ENCODE measurements at places on chromosomes 2 and 18. TPM values are rescaled to one million over a fixed set of nuclear protein-coding genes. Genes with fewer than 3 reads are reported as not detected.

The OR6B2 gene
- total RNA-seq: not detected

The SEPTIN2 gene
- 293 TPM for total RNA-seq

The LYG2 gene
- not detected for total RNA-seq

The IAH1 gene
- total RNA-seq: 53.1 TPM

The SYT4 gene
- total RNA-seq: not detected

The DPYSL5 gene
- not detected for total RNA-seq

The SAG gene
- not detected for total RNA-seq

The TMEFF2 gene
- total RNA-seq: not detected

The MLPH gene
- total RNA-seq: 2.8 TPM

The PRSS56 gene
- total RNA-seq: not detected

The SCYGR1 gene
- total RNA-seq: not detected

- DNase-seq: no peak
Observed at GRCh38 chr2:17576802-17577201, 36.3 kb downstream of the VSNL1 start.

- DNase-seq: no peak
Observed at GRCh38 chr2:42114091-42114490, 55.1 kb upstream of the EML4 start.

- DNase-seq: peak; percentile 83
Observed at GRCh38 chr18:22844190-22844589, 88.9 kb upstream of the RBBP8 start.

GRCh38 chr2:226902041-226902966 is 66.5 kb downstream of the RHBDD1 start:
- DNase-seq: no peak

DNA sequence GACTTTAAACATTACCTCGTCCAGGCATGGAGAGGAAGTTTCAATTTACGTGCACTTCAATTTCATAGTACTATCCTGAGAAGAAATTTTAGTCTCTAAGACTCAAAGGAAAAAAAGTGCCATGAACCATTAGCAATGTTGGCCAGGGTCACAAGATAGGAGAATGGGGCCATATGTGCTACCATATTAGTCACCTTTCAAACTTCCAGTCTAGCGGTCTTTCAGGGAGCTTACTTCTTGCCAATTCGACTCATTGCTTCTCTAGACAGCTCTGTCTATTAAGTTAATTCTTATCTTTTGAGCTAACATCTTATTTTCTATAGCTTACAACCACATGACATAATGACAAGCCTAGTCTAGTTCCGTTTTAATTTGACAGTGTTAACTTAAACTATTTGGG is 129.1 kb downstream of the ANKRD44 start:
- no peak for DNase-seq

DNA sequence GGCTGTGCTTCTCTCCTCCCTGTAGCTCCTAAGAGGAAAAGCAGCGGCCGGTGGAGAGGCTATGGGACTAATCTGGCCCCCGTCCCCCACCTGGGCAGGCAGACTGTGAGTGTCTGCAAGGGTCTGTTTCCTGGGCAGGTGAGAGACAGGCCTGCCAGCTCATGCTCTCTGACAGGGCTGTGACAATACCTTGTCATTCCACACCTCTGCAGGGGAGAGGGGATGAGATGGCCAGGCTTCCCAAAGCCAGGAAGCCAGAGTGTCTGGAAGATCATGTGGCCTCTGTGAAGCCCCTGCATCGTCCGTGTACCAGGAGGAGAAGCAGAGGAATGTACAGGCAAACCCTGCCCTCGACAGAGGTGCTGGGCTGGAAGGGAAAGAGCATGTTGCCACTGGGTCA is 142.5 kb upstream of the GATA6 start:
- DNase-seq: no peak

DNA sequence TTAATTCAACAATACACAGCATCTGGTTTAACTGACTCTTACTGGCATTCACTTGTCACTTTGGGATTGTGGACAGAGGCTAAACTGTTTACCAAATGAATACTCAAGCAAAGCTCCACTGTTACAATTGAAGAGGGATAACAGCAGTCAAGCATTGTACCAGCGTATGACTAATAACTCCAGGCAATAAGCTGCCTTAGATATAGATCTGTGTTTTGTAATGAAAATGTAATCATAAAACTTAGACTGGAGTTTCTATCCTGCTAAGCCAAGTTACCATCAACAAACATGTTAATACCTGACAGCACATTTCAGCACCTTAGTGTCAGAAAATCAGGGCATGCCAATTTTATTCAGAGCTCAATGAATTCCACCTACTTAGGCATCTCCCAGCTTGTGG is 889.5 kb downstream of the EPHA4 start:
- DNase-seq: peak; percentile 87

DNA sequence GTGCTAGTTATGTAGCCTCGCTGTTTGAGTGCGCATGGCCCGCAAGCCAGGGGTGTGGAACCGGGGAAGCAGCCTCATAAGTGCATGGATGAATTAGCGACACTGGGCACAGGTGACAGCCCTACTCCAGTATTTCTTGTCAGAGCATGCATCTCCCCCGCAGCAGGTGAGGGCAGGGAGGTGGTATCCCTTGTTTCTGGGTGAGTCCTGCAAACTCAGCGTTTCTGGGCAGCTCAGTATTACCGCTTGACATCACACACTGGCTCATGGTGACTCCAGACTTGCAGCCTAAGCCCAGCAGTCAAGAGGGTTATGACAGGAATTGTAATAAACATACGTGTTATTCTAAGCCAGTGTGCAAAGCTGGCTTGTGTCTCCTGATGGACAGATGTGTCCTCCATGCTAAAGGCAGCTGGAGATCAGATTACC is 2.5 kb downstream of the CABLES1 start:
- DNase-seq: no peak

- no peak for DNase-seq
Observed at GRCh38 chr18:1244397-1245122, 339.9 kb downstream of the ADCYAP1 start.

GRCh38 chr2:63587814-63588384 is 378 bp downstream of the WDPCP start:
- peak; percentile 18 for DNase-seq

- DNase-seq: no peak
Observed at GRCh38 chr2:162265666-162266459, 22.6 kb upstream of the FAP start.

- no peak for DNase-seq
Observed at GRCh38 chr2:98504381-98505109, 59.9 kb downstream of the INPP4A start.

GRCh38 chr2:25176138-25176537 is 7.8 kb upstream of the POMC start:
- DNase-seq: no peak

DNA sequence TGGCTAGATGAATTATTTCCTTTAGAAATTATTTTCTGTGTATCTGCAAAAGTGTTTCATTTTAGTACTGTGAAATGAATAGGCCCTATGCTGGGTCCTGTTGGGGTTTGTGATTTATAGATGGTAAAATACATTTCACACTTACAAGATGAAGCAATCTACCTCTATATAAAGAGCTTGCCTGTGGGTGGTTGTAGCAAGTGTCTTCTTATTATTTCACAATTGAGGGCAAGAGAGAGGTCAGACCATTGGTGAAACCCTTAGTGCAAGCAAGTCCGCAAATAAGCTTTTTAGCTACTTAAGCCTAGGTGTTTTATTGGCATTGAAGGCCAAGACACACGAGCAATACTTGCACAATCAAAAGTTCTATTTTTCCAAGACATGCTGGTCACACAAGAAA is 153.1 kb downstream of the FMNL2 start:
- DNase-seq: no peak

GRCh38 chr2:96164459-96165184 is 19.4 kb upstream of the DUSP2 start:
- no peak for DNase-seq

DNA sequence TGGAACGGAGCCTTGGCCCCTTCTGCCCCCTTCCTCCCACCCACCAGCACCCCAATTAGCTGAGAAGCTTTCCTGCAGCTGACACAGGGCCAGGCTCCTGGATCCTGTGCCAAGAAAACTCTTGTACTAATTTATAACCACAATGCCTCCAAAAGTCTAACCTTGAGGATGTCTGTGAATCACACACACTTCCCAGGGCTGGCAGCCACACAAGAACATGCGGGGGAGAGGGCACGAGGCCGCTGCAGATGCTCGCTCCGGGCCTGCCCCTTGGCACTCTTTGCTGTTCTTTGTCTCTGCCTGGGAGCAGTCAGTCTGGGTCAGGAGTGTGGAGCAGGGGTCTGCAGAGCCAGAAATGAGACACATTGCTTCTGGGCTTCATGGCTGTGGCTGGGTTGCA is 62.7 kb upstream of the KIF5C start:
- peak; percentile 58 for DNase-seq

DNA sequence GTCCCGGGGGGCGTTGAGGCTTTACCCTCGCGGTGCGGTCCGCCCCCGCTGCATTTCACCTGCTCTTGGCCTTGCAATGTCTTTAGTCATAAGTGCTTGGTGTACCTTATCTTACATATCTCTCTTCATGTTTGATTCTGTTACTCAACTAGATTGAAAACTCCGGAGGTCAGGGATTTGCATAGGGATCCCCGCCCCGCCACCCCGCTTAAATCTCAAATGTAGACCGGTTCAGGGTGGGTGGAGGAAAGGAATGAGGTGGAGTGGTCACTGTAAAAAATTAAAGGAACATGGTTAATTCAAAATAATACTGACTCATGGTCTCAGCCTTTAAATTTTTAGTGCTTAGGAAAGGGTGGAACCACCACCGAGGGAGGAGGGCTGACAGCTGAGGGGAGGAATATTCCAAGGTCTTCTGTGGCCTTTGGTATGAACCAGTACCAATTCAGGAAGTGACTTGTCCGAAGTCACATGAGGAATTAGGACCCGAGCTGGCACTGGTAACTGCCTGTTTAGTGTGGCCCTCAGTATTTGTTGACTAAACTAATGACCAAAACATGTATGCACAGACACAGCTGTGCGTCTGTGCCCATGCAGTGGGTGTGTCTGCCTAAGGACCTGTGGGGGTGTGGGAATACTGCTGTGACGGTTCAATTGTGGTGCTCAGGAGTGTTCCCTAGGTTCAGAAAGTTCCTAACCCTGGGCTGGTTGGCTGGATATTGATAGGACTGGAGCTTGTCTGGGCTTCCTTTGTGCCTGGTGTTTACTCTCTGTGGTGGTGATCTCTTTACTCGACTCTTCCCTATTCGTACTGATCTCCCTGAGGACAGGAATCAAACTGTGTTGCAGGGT is 1.0 kb downstream of the PLEKHB2 start:
- DNase-seq: peak; percentile 59

DNA sequence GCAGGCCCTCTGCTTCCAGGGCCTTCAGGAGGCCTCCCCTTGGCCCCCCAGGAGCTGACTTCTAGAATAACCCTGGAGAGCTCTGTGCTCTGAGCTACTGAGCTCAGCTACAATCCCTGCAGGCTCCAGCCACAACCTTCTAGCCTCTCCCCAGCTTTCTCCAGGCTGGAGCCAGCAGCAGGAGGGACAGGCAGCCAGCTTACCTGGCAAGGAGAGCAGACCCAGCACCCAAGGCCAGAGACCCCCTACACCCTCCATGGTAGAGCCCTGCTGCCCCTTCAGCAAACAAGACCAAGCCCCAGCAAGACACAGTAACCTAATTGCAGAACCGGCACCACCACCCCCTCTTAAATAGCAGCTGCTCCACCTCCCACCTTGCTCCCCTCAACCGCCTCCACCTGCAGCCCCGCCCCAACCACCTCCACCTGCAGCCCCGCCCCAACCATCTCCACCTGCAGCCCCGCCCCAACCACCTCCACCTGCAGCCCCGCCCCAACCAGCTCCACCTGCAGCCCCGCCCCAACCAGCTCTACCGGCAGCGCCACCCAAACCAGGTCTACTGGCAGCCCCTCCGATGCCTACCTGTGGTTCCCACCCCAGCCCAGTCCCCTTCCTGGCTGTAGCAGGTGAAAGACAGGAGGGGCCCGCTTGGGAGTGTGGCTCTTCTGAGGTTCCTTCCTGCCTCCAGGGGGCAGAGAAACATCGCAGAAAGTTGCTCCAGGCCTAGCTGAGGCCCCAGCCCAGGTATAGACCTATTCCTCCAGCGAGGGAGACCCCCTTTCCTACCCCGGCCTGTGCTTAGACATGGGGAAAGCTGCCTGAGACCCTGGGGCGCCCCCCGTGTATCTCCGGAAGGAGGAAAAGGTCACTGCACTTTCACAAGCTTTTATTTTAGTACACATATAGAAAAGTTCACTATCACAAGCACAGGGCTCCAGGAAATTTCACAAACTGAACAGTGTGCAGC is at the start of gene ASTL:
TSS of gene ASTL (minus strand) at position 324 of the 967 bp plus-strand sequence. CDS start at position 258, 66 bp downstream.
- DNase-seq: peak; percentile 19

DNA sequence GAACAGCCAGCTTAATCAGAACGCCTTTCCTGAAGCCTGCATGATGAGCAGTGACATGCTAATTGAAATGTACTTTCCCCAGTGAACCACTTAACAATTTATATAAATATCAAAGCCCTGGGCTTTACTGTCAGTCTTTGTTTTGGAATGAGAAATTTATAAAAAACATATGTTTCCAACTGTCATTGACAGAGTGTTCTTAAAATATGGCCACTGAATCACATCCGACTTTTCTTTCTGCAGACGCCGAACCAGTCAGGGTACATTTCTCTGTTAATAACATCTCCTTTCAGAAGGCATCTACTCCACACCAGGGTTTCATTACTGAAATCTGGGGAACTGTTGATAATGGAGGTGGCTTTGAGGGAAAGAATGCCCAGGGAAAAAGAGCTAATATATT is 343.7 kb downstream of the INSIG2 start:
- no peak for DNase-seq

- DNase-seq: no peak
Observed at GRCh38 chr2:241865957-241866789, 3.4 kb upstream of the RTP5 start.

GRCh38 chr2:51484605-51485004 is 452.7 kb upstream of the NRXN1 start:
- no peak for DNase-seq

DNA sequence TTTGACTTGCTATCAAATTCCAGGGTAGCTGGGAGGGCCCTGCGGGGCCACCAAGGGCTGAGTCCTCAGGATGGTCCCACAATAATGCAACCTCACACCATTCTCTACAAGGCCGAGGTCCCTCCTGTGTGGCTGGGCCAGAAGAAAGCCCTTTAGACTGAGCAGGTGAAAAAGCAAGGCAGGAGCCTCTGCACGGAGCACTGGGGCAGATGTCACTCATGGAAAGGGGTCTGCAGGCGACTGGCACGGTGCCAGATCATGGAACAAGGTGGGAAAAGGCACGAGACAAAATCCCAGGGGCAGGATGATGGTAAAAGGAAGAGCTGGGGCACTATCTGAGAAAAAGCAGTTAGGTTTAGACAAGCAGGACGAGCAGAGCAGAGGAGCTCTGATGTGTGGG is 16.1 kb downstream of the HJURP start:
- no peak for DNase-seq

- no peak for DNase-seq
Observed at GRCh38 chr18:13514558-13514957, 211.8 kb downstream of the FAM210A start.
